NCI-H460 (cell line): ENCODE measurements at places on chromosomes 3 and 15.

DNA sequence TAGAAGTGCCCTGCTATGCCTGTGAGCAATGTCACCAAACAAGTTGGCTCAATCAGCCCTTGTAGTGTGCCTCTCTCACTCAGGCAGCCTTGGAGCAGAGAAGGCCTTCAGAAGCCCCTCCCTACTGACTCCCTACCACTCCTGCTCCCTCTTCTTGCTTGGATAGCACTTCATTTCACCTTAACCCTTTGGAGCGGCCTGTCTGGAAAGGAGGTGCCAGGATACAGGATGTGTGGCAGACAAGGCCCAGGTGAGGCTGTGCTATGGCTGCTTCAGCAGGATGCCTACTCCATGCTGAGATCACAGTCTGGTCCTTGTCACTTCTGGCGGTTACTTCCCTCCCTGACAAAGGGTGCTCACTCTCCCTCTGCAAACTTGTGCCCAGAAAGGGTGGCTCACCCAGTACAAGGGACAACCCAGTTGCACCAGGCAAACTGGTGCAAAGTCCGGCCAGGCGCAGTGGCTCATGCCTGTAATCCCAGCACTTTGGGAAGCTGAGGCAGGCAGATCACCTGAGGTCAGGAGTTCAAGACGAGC, 1.1 kb downstream of the MON1A start:
- DNase-seq: no peak

- DNase-seq: no peak
Measured at GRCh38 chr3:116338713-116339112, 106.6 kb downstream of the LSAMP start.

DNA sequence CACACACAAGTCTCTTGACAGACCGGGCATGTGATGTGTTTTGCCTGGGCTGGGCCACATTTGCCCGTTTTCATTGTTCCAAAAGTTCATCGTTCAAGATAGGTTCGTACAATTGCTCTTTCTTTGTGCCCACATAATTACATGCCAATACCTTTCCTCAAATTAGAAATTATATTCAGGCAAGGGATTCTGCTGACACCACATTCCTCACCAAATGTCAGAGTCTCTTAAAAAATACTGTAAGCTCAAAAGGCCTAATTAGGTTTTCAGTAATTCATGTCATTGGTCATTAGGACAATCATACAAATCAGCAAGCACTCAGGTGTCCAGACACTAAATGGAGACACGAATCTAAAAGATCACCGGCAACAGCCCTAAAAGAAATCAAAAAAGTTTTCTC, 215.3 kb downstream of the ALCAM start:
- DNase-seq: no peak

- DNase-seq: peak; percentile 54
Measured at GRCh38 chr3:172332256-172333041, 115.8 kb downstream of the GHSR start.

DNA sequence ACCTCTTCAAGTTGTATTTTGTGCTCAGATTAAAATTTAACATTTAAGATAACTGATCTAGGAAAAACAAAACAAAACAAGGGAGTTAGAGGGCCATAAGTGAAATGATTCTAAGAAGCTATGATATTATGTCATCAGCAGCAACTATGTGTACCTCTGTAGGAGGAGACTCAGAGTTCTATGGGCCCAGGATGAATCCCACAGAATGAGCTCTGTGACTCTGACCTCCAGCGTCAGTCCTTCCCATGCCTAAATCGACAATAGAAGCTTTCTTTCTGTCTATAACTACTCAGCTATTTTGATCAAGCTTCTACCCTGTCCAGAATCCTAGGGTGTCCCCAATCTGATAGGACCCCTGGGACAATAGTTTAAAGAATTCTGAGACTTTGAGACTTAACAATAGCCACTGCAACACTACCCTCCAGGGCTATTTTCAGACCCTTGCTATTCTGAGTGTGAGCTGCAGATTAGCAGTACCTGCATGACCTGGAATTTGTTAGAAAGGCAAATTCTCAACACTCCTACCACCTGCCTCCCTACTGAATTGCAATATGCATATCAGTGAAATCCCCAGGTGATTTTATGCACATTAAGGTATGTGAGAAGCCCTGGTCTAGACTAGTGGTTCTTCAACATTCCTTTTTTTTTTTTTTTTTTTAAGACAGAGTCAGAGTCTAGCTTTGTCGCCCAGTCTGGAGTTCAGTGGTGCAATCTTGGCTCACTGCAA, 66.7 kb downstream of the ARHGAP31 start:
- no peak for DNase-seq

DNA sequence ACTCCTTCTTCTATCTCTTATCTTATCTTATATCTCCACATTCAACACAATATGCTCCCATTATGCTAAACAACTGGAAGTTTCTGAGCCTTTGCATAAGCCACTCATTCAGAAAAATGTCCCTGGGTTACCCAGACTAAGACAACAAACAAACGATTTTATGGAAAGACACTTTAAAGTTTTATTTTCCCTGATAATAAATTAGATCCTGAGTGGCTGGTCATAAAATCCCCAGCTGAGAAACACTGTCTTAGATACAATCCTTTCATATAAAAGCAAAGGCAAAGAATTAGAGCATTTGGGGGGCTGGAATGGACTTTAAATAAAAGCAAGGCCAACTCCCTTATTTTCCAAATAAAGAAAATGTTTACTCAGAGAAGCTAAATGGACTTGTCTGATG, 322.3 kb downstream of the GBE1 start:
- no peak for DNase-seq

- DNase-seq: no peak
Measured at GRCh38 chr3:50502584-50503423, 630 bp downstream of the CACNA2D2 start.

- no peak for DNase-seq
Measured at GRCh38 chr3:177427540-177427939, 230.3 kb upstream of the TBL1XR1 start.

GRCh38 chr3:36318621-36319200, 61.6 kb upstream of the STAC start:
- DNase-seq: no peak

- no peak for DNase-seq
Measured at GRCh38 chr15:81072551-81072950, 61.5 kb upstream of the CFAP161 start.

GRCh38 chr3:4233488-4233887, 69.7 kb upstream of the SETMAR start:
- DNase-seq: no peak

- no peak for DNase-seq
Measured at GRCh38 chr15:88048755-88049154, 207.8 kb downstream of the NTRK3 start.

DNA sequence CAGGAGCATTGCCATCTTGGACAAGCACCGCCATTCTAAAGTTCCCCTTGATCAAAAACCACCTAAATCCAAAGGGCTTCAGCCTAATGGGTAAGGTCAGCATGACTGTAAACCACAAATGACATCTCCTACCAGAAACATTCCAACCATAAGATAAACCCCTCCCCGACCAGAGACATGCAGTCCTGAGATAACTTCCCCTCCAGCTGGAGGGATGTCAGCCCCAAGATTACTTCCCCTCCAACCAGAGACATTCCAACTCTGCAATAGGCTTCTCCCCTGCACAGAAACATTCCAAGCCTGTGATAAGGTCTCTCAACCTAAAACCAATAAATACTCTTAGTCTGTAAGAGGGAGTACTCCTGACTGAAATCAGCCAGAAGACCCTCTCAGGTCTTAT, 62.7 kb upstream of the DNAJC19 start:
- no peak for DNase-seq

DNA sequence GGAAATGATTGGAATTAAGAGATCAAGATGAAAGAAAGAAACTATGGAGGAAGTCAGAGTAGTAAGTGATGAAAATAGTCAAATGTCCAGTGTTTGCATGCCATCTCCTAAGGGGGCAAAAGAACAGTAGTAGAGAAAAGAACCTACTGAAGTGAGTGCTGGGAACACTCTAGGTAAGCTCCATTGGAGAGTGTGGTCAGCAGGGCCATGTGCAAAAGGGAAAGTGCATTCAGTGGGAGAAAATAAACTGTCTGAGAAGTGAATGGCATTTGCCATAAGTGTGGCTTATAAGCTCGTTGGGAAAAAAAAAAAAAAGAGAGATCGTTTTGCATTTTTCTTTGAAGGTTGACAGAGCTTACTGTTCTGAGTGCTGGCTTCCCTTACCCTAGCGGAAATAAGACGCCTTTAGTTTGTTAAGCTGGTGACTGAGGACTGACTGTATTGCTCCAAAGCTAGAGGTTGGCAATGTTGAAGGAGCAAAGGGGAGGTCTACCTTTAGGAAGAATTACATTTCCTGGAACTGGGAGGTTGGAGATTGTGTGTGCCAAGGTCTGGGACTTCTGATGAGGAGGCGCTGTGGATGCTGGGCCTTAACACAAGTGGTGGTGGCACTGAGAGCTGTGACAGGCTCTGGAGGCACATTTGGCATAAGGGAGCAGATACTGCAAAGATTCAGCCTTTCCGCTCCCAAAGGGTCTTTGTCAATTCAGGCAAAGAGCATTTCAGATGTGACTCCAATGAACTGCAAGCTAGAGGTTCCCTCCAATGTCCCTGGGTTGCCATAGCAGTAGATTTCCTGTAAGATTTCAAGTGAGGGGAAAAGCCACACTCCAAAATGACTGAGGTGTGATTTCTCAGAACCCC, 287.8 kb upstream of the SATB1 start:
- no peak for DNase-seq

DNA sequence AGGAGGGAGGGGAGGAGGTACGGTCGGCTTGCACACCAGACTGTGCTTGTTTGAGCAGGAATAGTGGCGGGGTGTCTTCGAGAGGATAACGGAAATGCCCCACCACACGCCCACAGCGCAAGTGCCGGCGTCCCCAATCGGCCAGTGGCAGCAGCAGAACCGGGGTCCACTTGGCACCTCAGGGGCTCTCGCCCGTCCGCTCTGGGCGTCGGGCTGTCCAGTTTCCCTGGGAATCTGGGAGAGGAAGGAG, 53.7 kb downstream of the CCDC54 start:
- DNase-seq: no peak

GRCh38 chr3:178584722-178585380, 48.6 kb downstream of the KCNMB2 start:
- no peak for DNase-seq

DNA sequence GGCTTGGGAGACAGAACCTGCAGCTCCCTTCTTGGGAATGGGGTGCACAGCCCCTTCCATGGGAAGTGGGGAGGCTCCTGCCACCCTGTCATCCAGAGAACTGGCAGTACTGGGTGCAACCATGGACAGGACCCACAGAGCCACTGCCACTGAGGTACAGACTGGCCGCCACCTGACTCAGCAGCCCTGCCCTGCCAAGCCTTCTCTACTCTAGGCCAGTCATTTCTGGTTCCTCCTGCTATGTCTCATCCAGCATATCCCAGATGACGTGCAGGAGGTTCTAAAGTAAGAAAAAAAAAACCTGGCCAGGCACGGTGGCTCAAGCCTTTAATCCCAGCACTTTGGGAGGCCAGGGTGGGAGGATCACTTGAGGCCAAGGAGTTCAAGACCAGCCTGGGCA, 76.9 kb upstream of the RPL32 start:
- no peak for DNase-seq

- DNase-seq: no peak
Measured at GRCh38 chr3:157370867-157371266, 65.8 kb upstream of the PTX3 start.

GRCh38 chr3:73245459-73245858, 184.0 kb downstream of the EBLN2 start:
- DNase-seq: no peak

DNA sequence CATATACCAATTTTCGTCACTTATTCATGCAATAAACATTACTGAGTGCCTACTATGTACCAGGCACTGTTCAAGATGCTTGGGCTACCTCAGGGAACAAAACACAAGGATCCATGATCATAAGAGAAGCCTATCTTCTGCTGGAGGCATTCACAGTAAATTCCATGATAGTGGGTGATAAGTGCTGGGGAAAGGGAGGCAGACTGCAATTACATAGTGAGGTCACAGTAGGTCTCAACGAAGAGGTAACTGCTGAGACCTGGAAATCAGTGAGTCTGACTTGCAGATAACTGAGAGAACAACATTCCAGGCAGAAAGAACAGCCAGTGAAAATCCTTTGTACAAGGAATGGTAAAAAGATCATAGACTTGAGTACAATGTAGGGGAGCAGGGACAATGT, 33.6 kb downstream of the RAF1 start:
- no peak for DNase-seq

- DNase-seq: no peak
Measured at GRCh38 chr3:14123308-14124222, 1.1 kb downstream of the CHCHD4 start.

DNA sequence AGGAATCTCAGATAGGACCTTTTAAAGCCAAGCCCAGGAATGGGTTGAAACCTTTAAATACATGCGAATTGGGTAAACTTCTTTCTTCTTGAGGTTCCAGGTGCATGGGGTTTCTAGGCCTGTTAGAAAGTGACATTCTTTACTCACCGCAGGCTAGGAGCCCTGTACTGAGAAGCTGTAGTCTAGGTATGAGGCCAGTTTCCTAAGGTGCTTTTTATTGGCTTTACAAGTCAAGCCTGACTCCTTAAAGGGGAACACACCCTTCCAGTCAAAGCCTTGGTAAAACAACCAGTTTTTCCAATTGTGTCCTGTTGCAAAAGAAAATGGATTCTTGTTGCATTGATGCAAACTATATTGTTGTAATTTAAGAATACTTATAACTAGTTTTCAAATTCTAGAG, 76.1 kb upstream of the ATP11B start:
- DNase-seq: no peak
